Right cardiac atrium (tissue), 5 donors: ENCODE measurements at places on chromosomes 5 and 9. TPM values are rescaled to one million over a fixed set of nuclear protein-coding genes. Genes with fewer than 3 reads are reported as not detected.

Gene ESM1
- total RNA-seq = not detected

DNA sequence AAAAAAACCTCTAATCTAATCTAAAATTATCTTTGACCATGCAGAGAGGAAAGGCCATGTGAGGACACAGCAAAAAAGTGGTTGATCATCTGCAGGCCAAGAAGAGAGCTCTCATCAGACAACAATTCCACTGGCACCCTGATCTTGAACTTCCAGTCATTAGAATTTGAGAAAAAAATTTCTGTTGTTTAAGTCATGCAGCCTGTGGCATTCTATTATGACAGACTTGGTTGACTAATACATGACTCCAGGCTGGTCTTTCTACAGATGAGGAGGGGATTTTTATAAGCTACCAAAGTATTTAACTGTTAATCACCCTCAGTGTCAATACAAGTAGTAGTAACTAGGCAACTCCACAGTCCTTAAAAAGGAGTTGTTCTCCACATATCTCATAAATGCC lies 358.5 kb upstream of the RGMB start:
- no peak for DNase-seq

Gene PALM2AKAP2
- 85.2 TPM for total RNA-seq

GRCh38 chr5:143019614-143020515 lies 249.7 kb downstream of the ARHGAP26 start:
- DNase-seq = no peak

GRCh38 chr5:89901983-89902382 lies 507.6 kb downstream of the CETN3 start:
- DNase-seq = peak; percentile 18

DNA sequence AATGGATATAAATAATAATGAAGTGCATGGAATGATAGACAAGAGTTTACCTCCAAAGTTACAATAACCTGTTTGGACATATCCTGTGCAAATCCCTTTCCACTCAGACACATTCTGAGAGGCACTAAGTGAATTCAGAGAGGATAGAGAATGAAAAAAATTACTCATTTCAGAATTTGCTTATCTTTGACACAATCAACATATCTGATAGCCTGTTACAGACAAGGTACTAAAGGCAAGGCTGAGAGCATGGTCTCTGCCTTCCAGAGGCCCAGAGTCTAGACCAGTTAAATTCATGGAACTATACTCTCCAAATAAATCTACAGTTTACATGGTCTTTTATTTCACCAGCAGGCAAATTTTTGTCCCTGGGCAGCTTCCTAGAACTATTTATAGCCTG lies 371.8 kb upstream of the PTGER4 start:
- no peak for DNase-seq

Gene UBQLN1
- 81.3 TPM for total RNA-seq

Gene PKD2L2
- 0.71 TPM for total RNA-seq

DNA sequence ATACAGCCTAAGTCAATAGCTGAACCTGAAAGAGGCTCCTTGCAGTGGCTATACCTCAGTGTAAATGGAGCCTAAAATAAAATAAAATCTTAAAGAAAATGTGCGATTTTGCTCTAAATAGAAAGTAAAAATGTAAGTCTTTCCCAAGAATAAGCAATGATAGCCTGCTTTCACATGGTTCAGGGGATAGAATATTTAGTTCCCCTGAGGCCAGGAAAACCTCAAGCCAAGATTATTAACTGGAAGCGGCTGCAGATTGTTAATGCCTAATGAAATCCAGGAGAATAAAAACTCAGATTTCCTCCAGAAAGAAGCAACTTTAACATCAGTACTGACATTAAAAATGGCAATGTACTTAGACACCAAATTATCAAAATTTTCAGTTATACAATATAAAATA lies 463.7 kb downstream of the CYLC2 start:
- no peak for DNase-seq

DNA sequence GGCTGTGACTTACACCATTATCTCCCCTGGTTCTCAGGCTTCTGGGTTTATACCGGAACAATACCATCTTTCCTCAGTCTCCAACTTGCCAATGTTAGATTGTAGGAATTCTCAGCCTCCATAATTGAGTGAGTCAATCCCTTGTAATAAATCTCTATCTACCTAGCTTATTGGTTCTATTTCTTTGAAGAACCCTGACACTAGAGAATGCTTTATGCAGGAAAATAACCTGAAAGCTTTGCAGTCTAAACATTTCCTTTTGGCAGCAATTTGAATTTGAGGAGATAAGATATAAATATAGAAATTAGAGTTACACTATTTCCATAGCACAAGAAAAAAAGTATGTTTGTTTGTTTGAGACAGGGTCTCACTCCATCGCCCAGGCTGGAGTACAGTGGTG lies 278.1 kb upstream of the CDH18 start:
- DNase-seq = no peak

Gene NRARP
- total RNA-seq = 14.5 TPM

Gene RNF208
- total RNA-seq = 17.7 TPM

DNA sequence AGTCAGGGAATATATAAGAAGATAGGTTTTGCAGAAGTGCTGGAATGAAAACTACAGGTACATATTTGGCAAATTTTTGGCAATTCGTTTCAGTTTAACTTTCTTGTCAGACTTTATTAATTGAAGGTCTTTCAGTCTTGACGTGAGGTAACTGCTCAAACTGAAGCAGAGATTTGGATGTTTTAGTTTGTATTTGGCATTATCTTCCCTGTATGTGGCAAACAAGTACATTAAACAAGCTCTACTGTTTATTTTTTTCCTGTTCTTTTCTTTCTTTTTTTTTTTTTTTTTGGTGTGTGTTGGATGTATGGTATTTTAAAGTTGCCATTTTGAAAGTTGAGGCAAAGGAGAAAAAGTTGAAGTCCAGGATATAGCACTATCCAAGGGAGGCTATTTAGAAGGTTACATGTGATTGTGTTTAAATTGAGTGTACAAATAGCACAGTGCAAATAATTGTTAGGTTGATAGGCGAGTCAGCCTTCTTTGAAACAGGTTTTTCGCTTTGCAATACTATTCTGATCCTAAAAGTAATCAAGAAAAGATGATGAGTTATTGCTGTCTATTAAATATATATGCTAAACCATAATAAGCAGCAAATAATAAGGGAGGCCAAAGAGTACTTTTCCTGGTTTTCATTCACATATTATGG lies 2.2 kb downstream of the PBX3 start:
- no peak for DNase-seq

Gene DDX31
- total RNA-seq = 7.4 TPM

Gene C9orf152
- total RNA-seq = not detected

DNA sequence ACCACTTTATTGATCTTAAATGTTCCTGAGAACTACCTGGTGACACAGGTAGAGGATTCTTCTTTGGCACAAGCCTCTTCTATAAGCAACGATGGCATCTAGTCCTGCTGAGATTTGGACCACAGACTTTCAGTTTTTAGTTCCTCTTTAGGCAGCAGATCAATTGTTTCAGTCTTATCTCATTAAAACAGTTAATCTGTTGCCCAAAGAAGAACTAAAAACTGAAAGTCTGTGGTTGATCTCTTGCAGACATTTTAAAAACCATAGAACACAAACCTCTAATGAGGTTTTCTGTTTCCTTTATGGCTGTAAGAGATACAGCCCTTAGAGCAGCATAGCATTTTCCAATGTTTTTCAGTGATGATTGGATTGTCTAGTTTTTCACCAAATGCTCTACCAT lies 480.9 kb downstream of the MTRR start:
- no peak for DNase-seq

- DNase-seq = no peak
Observed at GRCh38 chr9:109411798-109412352, 86.2 kb downstream of the PTPN3 start.

Gene IL3
- not detected for total RNA-seq

DNA sequence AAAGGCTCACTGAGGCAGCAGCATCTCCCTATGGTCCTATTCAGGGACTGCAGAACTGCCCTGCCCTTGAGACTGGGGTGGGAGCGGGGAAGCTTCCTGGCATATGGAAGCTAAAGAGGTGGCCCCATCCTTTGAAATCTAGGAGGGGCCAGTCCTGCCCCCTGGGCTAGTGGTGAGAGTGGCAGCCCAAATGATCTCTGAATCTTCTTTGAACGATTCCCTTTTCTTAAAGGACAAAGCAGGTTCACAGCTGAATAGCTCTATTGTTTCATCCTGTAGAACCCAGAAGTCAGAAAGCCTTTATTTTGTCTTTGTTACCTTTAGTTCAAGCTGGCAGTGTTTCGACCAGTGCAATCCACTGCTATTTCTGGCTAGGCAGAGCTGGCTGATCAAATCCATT lies 741.9 kb downstream of the IRX1 start:
- DNase-seq = no peak

DNA sequence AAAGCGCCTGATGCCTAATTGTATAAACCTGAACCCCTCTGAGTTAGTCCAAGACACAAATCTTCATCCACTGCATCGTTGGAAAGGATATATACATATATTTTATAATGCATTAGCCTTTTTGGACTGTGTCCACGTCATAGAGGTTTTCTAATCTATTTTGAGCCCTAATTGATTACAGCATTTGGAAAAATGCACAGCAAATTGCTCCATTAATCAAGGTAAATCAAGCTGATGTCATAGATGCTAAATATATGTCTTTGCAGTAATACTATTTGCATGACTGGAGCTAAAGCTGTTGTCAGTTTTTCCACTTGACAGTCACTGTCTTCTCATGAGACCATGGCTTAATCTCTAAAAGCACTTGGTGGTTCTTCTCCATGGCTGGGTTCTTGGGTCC lies 483.5 kb upstream of the TNC start:
- DNase-seq = no peak

Gene PDLIM7
- total RNA-seq = 71.5 TPM

Gene CRB2
- not detected for total RNA-seq

- DNase-seq = no peak
Observed at GRCh38 chr5:131959906-131960305, 14.4 kb upstream of the MEIKIN start.

- no peak for DNase-seq
Observed at GRCh38 chr5:74738406-74738805, 28.5 kb downstream of the GFM2 start.

Gene OR1Q1
- total RNA-seq = not detected

Gene FOXD4L3
- total RNA-seq = 0.26 TPM

Gene NKD2
- 2.5 TPM for total RNA-seq

Gene TMEM174
- total RNA-seq = not detected

Gene PRDM9
- total RNA-seq = not detected

Gene SMIM32
- not detected for total RNA-seq

DNA sequence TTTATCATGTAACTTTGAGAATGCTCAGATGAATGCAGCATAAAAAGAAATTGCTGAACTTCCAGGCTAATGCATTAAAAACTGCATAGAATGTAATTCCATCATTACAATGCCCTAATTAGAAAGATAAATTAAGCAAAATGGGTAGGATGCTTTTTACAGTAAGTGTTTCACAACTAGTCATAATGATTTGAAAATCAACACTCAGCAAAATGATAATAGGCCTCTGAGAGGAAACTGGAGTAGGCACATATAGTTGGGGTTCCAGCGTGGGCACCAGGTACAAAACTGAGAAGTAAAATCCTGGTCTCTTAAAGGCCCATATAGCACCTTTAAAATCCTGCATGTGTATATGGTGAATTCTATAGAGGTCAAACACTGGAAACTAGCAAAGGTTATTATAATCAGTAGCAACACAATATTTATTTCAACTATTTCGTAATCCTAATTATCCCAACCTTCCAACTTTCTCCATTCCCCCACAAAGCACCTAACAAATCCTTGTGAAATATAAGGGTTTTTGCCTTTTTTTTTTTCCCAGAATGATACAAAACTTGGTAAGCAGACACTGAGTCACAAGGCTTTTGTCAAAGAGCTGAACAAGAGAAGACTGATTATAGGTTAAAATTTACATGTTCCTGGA lies 108.0 kb upstream of the NR5A1 start:
- no peak for DNase-seq

Gene TAS2R1
- not detected for total RNA-seq

DNA sequence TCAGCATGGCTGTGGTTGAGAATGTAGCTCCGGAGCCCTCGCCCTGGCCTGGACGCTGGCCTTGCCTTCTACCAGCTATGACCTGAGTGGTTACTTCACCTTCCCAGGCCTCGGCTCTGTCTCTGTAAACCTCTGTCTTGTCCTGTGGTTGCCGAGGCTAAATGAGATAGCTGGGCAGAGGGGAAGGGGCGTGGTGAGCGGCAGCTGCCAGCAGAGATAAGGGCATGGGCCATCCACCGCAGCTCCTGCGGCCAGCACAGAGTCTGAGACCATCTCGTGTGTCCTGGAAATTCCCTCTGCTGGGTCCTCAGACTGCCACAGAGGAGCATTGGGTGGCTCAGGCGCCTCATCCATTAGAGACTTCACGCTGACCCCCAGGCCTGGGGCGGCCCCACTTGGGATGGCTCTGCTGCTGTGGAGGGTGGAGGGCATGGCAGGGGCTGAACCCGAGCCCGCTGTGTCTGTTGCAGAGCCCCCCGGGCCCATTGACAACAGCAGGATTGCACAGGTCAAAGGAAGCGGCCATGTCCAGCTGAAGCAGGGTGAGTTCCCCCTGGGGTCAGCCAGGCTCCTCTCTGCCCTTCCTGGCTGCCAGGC lies 43.9 kb downstream of the USP20 start:
- DNase-seq = no peak

DNA sequence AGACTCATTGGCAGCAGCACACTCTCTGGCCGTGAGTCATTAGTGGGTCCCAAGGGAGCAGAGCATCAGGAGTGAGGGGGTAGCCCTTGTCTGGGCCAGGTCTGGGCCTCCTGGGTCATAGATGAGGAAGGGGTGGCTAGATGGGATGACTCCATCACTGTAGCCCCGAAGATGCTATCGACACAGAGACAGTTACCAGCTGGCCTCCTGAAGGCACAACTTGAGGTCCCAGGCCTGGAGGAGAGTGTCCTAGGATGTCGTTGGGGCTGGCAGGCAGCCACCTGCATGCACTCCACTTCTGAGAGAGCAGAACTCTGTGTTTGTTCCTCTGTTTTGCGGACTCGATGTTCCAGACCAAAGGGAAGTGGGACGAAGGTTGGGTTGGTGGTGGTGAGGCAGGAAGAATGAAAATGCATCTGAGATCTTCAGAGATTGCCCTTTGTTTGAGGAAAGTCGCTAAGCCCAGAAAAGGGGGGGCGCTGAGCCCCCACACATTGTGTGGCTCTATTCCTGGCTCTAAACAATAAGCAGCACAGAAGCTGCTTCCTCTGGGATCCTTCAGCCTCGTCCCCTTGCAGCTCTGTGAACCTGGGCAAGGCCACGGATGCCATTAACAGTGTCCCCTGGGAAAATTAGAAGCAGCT lies 4.7 kb downstream of the BTNL9 start:
- peak; percentile 68 for DNase-seq

Gene ENHO
- 1.6 TPM for total RNA-seq

Gene TERT
- total RNA-seq = not detected
